Activated T-helper 1 cell treated with anti-CD3 and anti-CD28 coated beads, Interleukin-12 subunit alpha, Interleukin-12 subunit beta, Interleukin-2, Interleukin-4 antibody, amounts not matched to agents 30 ng/mL and 10 ng/mL and 1 ng/mL, durations not matched to agents 14 hours and 24 hours and 36 hours (primary cell): ENCODE measurements at places on chromosomes 4 and X. TPM values are rescaled to one million over a fixed set of nuclear protein-coding genes. Genes with fewer than 3 reads are reported as not detected.

ERVMER34-1 gene
- 0.05 TPM in 1 of 2 replicates, not detected in the other for total RNA-seq

- no peaks in the 10 kb centered on the region for H3K27me3 ChIP-seq
- no peak overlapping the region for H3K27ac ChIP-seq
- H3K4me3 ChIP-seq = no peak overlapping the region
- no peak for DNase-seq
- H3K36me3 ChIP-seq = no peaks in the 10 kb centered on the region
Observed at GRCh38 chr4:85491527-85491926, 16.6 kb downstream of the ARHGAP24 start.

DNA sequence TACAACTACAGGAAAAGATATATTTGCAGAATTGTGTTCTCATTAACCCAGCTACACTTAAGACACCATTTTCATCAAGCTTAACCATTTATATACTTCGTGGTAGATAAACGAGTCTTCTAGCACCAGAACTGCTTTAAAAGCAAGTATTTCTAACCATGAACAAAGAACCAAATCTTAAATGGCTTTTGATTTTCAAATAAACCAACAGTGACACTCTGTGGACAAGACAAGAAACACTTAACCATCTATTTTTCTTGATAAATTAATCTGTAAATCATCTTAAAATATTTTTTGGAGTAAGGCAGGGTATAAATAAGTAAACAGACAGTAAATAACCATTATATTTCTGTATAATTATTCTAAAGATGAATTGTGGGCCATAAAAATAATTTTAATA lies 10.2 kb downstream of the BEND2 start:
- no peak overlapping the region for H3K27ac ChIP-seq
- no peak for DNase-seq
- H3K36me3 ChIP-seq = no peaks in the 10 kb centered on the region
- no peaks in the 10 kb centered on the region for H3K4me1 ChIP-seq
- peaks cover 2% of the 10 kb centered on the region for H3K27me3 ChIP-seq
- no peak overlapping the region for H3K4me3 ChIP-seq

GRCh38 chr4:78155616-78156105 lies 98.5 kb downstream of the FRAS1 start:
- DNase-seq = no peak
- H3K4me3 ChIP-seq = no peak overlapping the region
- peaks cover 5% of the 10 kb centered on the region for H3K27me3 ChIP-seq
- H3K4me1 ChIP-seq = no peaks in the 10 kb centered on the region
- H3K36me3 ChIP-seq = no peaks in the 10 kb centered on the region

DNA sequence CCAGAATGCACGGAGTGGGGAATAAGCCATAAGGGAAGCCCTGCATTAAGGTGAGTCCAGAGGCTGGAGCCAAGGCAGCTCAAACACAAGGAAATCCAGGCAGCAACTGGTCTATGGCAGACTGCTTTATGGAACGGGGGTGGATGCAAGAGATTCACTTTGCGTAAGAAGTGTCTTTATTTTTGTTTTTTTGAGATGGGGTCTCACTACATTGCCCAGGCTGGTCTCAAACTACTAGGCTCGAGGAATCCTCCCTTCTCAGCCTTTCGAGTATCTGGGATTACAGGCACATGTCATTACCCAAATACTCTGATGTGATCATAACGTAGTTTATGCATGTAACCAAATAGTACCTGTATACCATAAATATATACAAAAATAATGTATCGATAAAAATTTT lies 199.5 kb downstream of the MAML3 start:
- no peak overlapping the region for H3K4me3 ChIP-seq
- no peak overlapping the region for H3K27ac ChIP-seq
- peaks cover 23% of the 10 kb centered on the region for H3K27me3 ChIP-seq
- DNase-seq = no peak
- peaks cover 28% of the 10 kb centered on the region for H3K4me1 ChIP-seq
